ENCODE measurements at places on chromosomes 7 and 10. TPM values are rescaled to one million over a fixed set of nuclear protein-coding genes. Genes with fewer than 3 reads are reported as not detected.

GRCh38 chr7:43646603-43647338, 63.9 kb downstream of the STK17A start:
- DNase-seq = peak; percentile 84

DNA sequence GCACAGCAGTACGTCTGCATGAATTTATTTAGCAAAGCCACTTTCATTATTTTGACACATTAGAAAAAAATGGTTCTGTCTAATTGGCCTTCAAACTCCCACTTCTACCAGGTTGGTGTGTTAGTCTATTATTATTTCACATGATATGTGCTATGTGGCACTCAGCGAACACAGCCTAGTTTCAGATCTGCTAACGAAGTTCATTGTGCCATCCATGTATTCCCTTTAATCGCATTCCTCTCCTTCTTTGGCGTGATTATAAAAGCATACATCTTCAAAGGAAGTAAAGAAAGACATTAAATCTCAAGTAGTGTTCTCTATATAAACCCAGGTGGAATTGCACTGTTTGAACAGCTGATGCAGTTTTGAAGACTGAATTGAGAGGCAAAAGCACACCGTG, 96.4 kb upstream of the CACNA2D1 start:
- DNase-seq = no peak

Gene PNLIP
- total RNA-seq = not detected

Gene LRRC17
- total RNA-seq = 108 TPM

- peak; percentile 4 for DNase-seq
These were observed 58.2 kb downstream of the ENTPD1 start for GRCh38 chr10:95814011-95814727.

Gene AMZ1
- total RNA-seq = 0.57 TPM

Gene DNAJC2
- 24.7 TPM for total RNA-seq

DNA sequence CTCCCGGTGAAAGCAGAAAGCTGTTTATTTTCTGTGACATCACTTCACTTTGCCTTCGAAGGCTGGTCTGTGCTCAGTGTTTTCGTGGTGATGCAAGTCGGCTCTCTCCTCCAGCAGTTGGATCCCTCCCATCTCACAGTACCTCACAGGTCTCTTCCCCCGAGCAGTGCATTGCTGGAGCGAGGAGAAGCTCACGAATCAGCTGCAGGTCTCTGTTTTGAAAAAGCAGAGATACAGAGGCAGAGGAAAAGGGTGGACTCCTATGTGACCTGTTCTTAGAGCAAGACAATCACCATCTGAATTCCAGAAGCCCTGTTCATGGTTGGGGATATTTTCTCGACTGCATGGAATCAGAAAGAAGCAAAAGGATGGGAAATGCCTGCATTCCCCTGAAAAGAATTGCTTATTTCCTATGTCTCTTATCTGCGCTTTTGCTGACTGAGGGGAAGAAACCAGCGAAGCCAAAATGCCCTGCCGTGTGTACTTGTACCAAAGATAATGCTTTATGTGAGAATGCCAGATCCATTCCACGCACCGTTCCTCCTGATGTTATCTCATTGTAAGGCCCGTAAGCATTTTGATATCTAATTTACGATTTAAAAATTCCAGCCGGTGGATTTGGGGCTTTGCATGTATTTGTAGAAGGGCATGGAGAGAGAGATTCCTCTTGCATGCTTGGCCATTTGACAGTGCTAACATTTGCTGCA, at the start of gene LGI1:
Gene LGI1, plus strand, starts transcription at position 136 of the 707 bp plus-strand sequence. Its CDS starts 209 bp downstream, at position 345.
- no peak for DNase-seq

- peak; percentile 73 for DNase-seq
These were observed 1288.5 kb upstream of the AUTS2 start for GRCh38 chr7:68309806-68310205.

- no peak for DNase-seq
These were observed 295.2 kb upstream of the MGMT start for GRCh38 chr10:129171812-129172211.

- DNase-seq = no peak
These were observed 5.3 kb upstream of the LOXL4 start for GRCh38 chr10:98273057-98273850.

All from M059J (cell line).